ENCODE measurements at places on chromosomes 16 and 17.

GRCh38 chr16:8721336-8722024 is 47.1 kb downstream of the ABAT start:
- no peak for DNase-seq

DNA sequence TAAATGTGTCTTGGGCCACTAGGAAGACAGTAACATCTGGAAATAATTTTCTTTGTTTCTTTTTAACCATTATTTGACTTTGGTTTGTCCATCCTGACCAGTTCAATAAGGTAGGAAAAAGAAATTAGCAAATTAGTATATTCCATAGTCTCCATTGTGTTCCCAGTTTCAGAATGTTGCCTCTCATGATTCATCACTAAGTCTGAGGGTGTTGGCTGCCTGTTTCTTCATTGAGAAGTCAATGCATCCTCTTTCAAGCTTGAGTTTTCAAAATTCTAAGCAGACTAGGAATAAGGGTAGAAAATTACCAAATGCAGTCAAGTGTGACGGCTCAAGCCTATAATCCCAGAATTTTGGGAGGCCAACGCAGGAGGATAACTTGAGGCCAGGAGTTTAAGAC is 41.9 kb downstream of the ZFHX3 start:
- no peak for DNase-seq

- DNase-seq, result peak; percentile 60
Measured at GRCh38 chr16:89700649-89701424, 668 bp downstream of the SPATA2L start.

GRCh38 chr16:54930005-54930868 is at the start of gene IRX5:
Gene IRX5 (plus strand): TSS chr16:54930865. CDS start chr16:54931199, 334 bp downstream.
- peak; percentile 88 for DNase-seq

DNA sequence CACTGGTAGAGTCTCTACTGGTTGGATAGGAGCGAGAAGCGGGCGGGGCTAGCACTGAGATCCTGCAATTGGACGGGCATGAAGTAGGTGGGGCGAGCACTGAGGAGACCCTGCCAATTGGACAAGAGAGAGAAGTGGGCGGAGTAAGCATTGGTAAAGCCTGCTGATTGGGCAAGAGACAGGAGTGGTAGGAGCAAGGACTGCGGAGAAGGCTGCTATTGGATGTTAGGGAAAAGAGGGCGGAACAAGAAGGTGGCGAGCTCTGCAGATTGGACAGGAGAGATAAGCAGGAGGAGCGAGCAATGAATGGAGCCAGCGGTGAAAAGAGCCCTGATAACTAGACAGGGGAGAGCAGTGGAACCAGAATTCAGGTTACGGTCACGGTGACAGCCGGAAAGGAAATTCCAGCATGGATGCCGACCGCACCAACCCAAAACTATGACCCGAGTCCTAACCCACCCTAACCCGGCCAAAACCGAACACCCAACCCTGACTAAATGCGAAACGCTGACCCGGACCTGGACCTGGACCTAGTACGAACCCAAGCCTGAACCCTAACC is 4.8 kb downstream of the SCGB1C2 start:
- DNase-seq, result peak; percentile 45

All from ovary (tissue), 10 donors.